ENCODE measurements at places on chromosomes 7 and 10.

DNA sequence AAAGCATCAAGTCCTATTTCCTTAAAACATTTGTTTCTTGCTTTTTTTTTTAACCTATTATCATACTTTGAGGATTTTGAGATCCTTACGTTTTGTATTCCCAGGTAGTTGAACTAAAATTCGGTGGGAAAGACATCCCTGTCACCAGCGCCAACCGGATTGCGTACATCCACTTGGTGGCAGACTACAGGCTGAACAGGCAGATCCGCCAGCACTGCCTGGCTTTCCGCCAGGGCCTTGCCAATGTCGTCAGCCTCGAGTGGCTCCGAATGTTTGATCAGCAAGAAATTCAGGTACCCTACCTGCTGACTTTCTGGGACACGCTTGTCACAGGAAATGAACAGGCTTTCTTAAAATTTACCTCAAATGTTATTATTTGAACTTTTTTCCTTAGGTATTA lies 83.0 kb upstream of the DNAJB6 start:
- H3K27me3 ChIP-seq, result no peaks in the 10 kb centered on the region
- no peak overlapping the region for H3K4me3 ChIP-seq
- no peaks in the 10 kb centered on the region for H3K4me1 ChIP-seq
- DNase-seq, result peak; percentile 95
- no peak overlapping the region for H3K27ac ChIP-seq
- peaks cover 78% of the 10 kb centered on the region for H3K36me3 ChIP-seq

- DNase-seq, result no peak
- no peaks in the 10 kb centered on the region for H3K36me3 ChIP-seq
- no peaks in the 10 kb centered on the region for H3K4me1 ChIP-seq
- H3K27me3 ChIP-seq, result peaks cover 9% of the 10 kb centered on the region
- H3K4me3 ChIP-seq, result no peak overlapping the region
These were observed 76.6 kb downstream of the CYP26A1 start for GRCh38 chr10:93150289-93150688.

GRCh38 chr7:142885311-142886230 lies at the start of gene TRPV6:
TRPV6 (minus strand) TSS chr7:142885745.
- H3K27ac ChIP-seq, result no peak within 1 kb of the TSS
- H3K36me3 ChIP-seq, result no peaks in the 10 kb centered on the region
- peaks cover 4% of the 10 kb centered on the region for H3K27me3 ChIP-seq
- H3K4me3 ChIP-seq, result no peak within 1 kb of the TSS
- H3K4me1 ChIP-seq, result no peaks in the 10 kb centered on the region

DNA sequence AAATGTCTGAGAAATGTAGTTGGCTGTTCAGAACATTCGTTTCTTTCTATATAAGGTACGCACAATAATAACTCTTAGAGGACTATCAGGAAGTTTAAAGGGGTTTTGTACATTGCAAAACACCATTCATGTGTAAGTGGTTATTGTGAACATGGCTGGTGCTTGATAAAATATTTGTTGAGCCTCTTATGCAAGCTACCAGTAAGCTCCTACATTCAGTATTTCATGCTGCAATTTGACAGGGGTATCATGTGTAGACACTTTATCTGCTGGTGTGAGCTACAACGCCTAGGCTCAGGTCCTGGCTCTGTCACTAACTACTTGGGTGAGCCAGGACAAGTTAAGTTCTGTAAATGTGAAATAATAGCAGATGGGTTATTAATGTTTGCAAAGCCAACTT lies 75.5 kb downstream of the MAP3K8 start:
- peaks cover 14% of the 10 kb centered on the region for H3K4me1 ChIP-seq
- H3K27ac ChIP-seq, result peak overlapping the region; percentile 66
- DNase-seq, result no peak

GRCh38 chr7:43439631-43440401 lies 143.1 kb upstream of the STK17A start:
- H3K27ac ChIP-seq, result no peak overlapping the region
- H3K4me1 ChIP-seq, result no peaks in the 10 kb centered on the region
- peak; percentile 70 for DNase-seq
- no peaks in the 10 kb centered on the region for H3K36me3 ChIP-seq
- no peak overlapping the region for H3K4me3 ChIP-seq

GRCh38 chr10:86715836-86716235 lies 40.6 kb upstream of the BMPR1A start:
- H3K36me3 ChIP-seq, result no peaks in the 10 kb centered on the region
- H3K4me3 ChIP-seq, result no peak overlapping the region
- no peaks in the 10 kb centered on the region for H3K27me3 ChIP-seq
- no peak overlapping the region for H3K27ac ChIP-seq

DNA sequence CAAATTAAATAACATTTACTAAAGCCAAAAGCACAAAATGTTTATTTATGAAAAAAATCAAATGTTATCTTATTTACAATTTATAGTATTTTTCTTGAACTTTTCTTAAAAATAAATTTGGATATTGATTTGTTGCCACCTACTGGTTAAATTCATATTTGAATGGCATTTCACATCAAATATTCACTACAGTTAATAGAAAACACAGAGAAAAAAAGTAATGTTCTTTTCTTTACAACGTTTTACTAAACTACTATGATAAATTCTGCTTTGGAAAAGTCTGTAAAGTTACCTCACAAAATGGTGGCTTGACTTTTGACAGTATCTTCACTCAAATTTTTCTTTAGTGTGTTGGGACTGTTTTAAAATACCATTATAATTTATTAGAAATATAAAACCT lies 52.7 kb downstream of the SRPK2 start:
- no peaks in the 10 kb centered on the region for H3K27me3 ChIP-seq
- H3K36me3 ChIP-seq, result no peaks in the 10 kb centered on the region
- no peak overlapping the region for H3K4me3 ChIP-seq
- peaks cover 7% of the 10 kb centered on the region for H3K4me1 ChIP-seq
- no peak for DNase-seq

GRCh38 chr10:35208949-35209613 lies 82.4 kb downstream of the CREM start:
- no peak overlapping the region for H3K4me3 ChIP-seq
- no peak for DNase-seq
- no peaks in the 10 kb centered on the region for H3K27me3 ChIP-seq
- peaks cover 3% of the 10 kb centered on the region for H3K4me1 ChIP-seq
- no peaks in the 10 kb centered on the region for H3K36me3 ChIP-seq
- H3K27ac ChIP-seq, result no peak overlapping the region

DNA sequence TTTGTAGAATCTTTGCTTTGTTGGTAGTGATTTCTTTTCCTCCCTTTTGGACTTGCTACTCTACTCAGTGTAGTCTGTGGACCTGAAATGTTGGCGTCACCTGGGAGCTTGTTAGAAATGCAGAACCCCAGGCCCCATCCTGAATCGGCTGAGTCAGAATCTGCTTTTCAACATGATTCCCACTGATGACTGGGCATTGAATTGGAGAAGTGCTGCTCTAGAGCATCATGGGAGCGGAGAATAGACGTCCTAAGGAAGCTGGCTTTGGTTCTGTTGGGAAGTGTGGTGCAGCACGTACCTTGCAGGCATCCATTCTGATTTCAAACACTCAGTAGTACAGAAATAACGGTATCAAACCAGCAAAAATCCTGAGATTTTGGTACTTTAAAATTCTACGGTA lies 54.7 kb downstream of the RBM33 start:
- H3K36me3 ChIP-seq, result peaks cover 40% of the 10 kb centered on the region
- H3K27ac ChIP-seq, result no peak overlapping the region
- peaks cover 6% of the 10 kb centered on the region for H3K4me1 ChIP-seq
- DNase-seq, result no peak

- no peaks in the 10 kb centered on the region for H3K27me3 ChIP-seq
- no peak overlapping the region for H3K27ac ChIP-seq
- no peak overlapping the region for H3K4me3 ChIP-seq
- no peaks in the 10 kb centered on the region for H3K36me3 ChIP-seq
These were observed 53.9 kb downstream of the ARHGAP22 start for GRCh38 chr10:48550977-48551376.

GRCh38 chr10:92432596-92432995 lies 141.3 kb downstream of the IDE start:
- no peak overlapping the region for H3K4me3 ChIP-seq
- no peaks in the 10 kb centered on the region for H3K4me1 ChIP-seq
- no peak for DNase-seq
- no peak overlapping the region for H3K27ac ChIP-seq
- H3K27me3 ChIP-seq, result no peaks in the 10 kb centered on the region
- H3K36me3 ChIP-seq, result no peaks in the 10 kb centered on the region

DNA sequence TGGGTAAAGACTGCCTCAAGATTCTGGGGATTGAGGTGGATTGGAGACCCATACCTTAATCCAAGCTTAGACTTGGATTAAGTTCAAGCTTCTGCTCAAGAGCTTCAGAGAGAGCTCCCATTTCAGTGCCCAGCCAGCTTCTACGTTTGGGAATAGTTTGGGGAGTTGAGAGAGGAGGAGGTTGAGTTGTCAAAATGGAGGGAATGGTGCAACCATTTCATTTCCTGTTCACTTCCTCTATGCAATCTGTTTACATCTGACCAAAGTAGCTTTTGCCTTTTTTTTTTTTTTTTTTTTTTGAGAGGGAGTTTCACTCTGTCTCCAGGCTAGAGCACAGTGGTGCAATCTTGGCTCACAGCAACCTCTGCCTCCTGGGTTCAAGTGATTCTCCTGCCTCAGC lies 65.8 kb downstream of the ENTPD1 start:
- no peak overlapping the region for H3K4me3 ChIP-seq
- H3K27ac ChIP-seq, result no peak overlapping the region
- no peaks in the 10 kb centered on the region for H3K27me3 ChIP-seq
- DNase-seq, result no peak
- no peaks in the 10 kb centered on the region for H3K36me3 ChIP-seq

- H3K4me1 ChIP-seq, result peaks cover 12% of the 10 kb centered on the region
- no peak overlapping the region for H3K27ac ChIP-seq
- no peak for DNase-seq
- H3K4me3 ChIP-seq, result no peak overlapping the region
- no peaks in the 10 kb centered on the region for H3K36me3 ChIP-seq
These were observed 5.5 kb upstream of the MUC12 start for GRCh38 chr7:100963874-100964273.

- H3K36me3 ChIP-seq, result no peaks in the 10 kb centered on the region
- peaks cover 6% of the 10 kb centered on the region for H3K4me1 ChIP-seq
- peak overlapping the region; percentile 11 for H3K4me3 ChIP-seq
- no peaks in the 10 kb centered on the region for H3K27me3 ChIP-seq
- peak; percentile 84 for DNase-seq
These were observed 27.6 kb downstream of the BMPER start for GRCh38 chr7:33932832-33933468.

- H3K36me3 ChIP-seq, result no peaks in the 10 kb centered on the region
- H3K4me3 ChIP-seq, result no peak overlapping the region
- no peak overlapping the region for H3K27ac ChIP-seq
- H3K27me3 ChIP-seq, result no peaks in the 10 kb centered on the region
These were observed 5.1 kb downstream of the RBM33 start for GRCh38 chr7:155649588-155649987.

GRCh38 chr10:88949912-88950837 lies 2.4 kb downstream of the ACTA2 start:
- no peaks in the 10 kb centered on the region for H3K4me1 ChIP-seq
- H3K27me3 ChIP-seq, result no peaks in the 10 kb centered on the region
- no peaks in the 10 kb centered on the region for H3K36me3 ChIP-seq
- peak overlapping the region; percentile 45 for H3K27ac ChIP-seq

GRCh38 chr7:27141923-27142579 lies 1.4 kb downstream of the HOXA5 start:
- no peak for DNase-seq
- H3K4me3 ChIP-seq, result peak overlapping the region; percentile 70
- peaks cover 4% of the 10 kb centered on the region for H3K4me1 ChIP-seq
- no peaks in the 10 kb centered on the region for H3K36me3 ChIP-seq

DNA sequence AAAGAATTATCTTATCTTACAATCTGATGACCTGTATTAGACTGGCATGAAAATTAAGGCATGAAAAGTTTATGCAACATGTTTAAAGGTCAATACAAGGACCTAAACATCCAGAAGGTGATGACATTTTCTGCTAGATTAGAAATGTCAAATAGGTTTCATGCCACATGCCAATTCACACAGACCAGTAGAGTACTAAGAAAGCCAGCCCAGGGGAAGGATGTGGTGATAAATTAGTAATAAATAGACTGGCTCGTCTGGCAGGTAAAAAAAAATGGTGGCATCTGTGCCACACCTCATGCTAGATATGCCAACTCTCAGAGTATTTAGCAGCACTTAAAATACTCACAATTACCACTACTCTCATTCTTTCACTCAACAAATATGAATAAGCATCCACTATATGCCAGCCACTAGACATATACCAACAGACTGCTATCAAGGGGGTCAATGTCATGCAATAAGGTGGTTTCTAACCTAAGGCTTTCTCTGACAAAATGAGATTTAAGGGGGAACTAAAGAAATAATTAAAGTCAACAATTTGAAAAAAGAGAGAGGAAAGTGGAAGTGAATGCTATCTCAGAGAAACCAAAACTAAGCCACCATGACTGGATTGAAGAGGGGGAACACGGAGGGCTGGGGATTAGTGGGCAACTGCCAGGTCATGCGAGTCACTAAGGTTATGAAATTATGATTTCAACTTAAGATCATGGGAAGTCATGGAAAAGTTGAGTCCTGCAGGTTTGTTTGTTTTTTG lies 83.5 kb downstream of the SGMS1 start:
- no peaks in the 10 kb centered on the region for H3K27me3 ChIP-seq
- no peaks in the 10 kb centered on the region for H3K36me3 ChIP-seq
- no peak overlapping the region for H3K4me3 ChIP-seq
- DNase-seq, result no peak
- peaks cover 4% of the 10 kb centered on the region for H3K4me1 ChIP-seq
- no peak overlapping the region for H3K27ac ChIP-seq

- no peak overlapping the region for H3K27ac ChIP-seq
- H3K36me3 ChIP-seq, result no peaks in the 10 kb centered on the region
- no peaks in the 10 kb centered on the region for H3K27me3 ChIP-seq
- no peak for DNase-seq
- no peak overlapping the region for H3K4me3 ChIP-seq
These were observed 1245.7 kb upstream of the SORCS1 start for GRCh38 chr10:108410236-108410635.

- no peaks in the 10 kb centered on the region for H3K4me1 ChIP-seq
- H3K27me3 ChIP-seq, result no peaks in the 10 kb centered on the region
- H3K4me3 ChIP-seq, result no peak overlapping the region
- no peak overlapping the region for H3K27ac ChIP-seq
- no peak for DNase-seq
- H3K36me3 ChIP-seq, result no peaks in the 10 kb centered on the region
These were observed 147.8 kb upstream of the SEMA3E start for GRCh38 chr7:83796760-83797159.

DNA sequence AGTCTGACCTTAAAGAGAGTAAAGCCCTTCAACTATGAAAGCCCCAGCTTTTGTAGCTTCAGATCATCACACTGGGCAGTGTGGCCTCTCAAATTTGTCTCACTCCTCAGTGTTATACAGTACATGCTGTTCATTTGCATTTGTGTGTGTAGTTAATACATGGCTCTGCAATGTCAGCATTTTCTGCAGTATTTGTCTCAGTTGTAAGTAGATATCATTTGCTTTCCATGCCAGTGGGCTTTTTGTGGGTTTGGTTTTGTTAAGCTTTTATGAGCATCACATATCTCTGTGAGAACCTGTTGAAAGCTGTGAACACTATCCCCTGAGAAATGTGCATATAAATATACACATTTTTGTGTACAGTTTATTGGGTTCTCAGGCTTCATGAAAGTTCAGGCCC lies 57.0 kb downstream of the ZNF277 start:
- H3K4me3 ChIP-seq, result no peak overlapping the region
- no peaks in the 10 kb centered on the region for H3K36me3 ChIP-seq
- no peak overlapping the region for H3K27ac ChIP-seq
- H3K4me1 ChIP-seq, result peaks cover 25% of the 10 kb centered on the region

Measured in upper lobe of right lung (tissue), 1 donor.